ENCODE measurements at places on chromosomes 6 and 20. TPM values are rescaled to one million over a fixed set of nuclear protein-coding genes. Genes with fewer than 3 reads are reported as not detected.

The RUNX2 gene
- 4.5 TPM for total RNA-seq

The GUCA1A gene
- not detected for total RNA-seq

The EPB41L1 gene
- total RNA-seq: 105 TPM

The JPH2 gene
- 4.7 TPM for total RNA-seq

The STK4 gene
- 39.3 TPM for total RNA-seq

The BTNL2 gene
- 0.31 TPM for total RNA-seq

DNA sequence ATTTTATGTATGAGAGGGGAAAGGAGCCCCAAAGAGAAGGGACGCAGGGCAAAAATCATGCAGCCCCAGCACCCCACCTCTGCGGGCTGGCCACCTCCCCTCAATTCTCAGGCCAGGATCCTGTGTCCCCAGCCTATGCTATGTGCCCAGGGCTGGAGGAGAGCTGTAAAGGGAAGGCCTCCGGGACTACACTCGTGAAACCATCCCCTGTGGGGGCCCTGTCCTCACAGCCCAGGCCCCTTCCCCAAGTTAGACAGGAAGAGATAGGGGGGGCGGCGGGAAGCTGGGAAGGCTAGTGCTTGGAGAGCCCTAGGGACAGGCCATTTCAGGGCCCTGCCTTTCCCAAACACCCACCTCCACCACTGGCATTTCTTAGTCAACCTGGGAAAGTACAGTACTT lies 1.4 kb upstream of the COL11A2 start:
- no peak for DNase-seq

GRCh38 chr6:2157441-2158127 lies 87.8 kb downstream of the GMDS start:
- no peak for DNase-seq

- DNase-seq: no peak
These were observed 1.3 kb downstream of the SLA2 start for GRCh38 chr20:36644706-36645095.

DNA sequence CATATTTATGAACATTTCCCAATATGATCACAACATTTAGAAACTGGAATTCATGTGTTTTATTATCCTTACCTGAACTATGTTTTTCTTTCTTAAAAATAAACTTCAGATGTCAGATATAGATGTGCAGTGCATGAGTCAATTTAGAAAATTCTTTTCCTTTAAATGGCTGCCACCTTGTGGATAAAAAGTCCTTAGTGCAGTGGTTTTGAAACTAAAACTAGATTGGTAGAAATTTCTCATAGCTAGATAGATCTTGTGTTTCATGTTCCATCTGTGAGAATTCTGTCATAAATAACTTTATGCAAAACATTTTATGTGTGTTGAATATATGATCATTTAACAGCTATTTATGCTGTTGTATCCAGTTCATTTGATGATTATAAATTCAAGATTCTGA lies 134.9 kb downstream of the KLHL32 start:
- DNase-seq: no peak

The UCKL1 gene
- 36.5 TPM for total RNA-seq

The RWDD2A gene
- total RNA-seq: 9.1 TPM

The MICB gene
- total RNA-seq: 3.0 TPM

The VARS2 gene
- 50.0 TPM for total RNA-seq

GRCh38 chr6:106135911-106136571 lies 49.9 kb downstream of the PRDM1 start:
- no peak for DNase-seq

The PSMA7 gene
- total RNA-seq: 518 TPM

GRCh38 chr20:59733351-59733750 lies 129.0 kb downstream of the PHACTR3 start:
- DNase-seq: peak; percentile 0

GRCh38 chr6:115120391-115120790 lies 777.6 kb upstream of the HS3ST5 start:
- no peak for DNase-seq

DNA sequence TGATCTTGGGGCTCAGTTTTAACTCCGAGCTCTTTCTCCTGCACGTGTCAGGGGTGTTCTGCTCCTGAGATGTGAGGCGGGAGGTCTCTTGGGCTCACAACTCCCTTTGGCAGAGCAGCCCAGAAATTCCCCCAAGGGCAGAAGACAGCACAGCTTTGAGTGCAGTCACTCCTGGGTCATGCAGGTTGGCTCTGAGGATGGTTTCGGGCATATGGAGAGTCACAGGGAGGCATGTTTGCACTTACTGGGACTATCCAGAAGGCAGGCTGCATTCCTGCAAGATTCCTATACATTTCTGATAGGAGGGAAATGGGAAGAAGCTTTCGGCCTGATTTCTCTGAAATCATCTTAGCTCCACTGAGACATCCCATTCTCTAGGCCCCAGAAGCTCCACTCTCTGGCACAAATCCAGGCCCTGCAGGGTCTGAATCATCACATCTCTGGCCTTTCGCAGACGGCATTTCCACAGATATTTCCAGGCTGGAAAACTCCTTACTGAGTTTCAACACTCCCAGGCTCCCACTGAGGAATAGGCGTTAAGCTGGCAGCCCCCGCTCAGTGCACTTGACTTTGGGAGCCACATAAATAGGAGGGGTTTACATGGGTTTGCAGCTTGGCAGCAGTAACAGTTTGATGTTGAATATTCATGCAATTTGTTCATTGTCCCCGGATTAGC lies 39.7 kb downstream of the AGPAT4 start:
- peak; percentile 76 for DNase-seq

- no peak for DNase-seq
These were observed 4.2 kb downstream of the BRD2 start for GRCh38 chr6:32972353-32973143.

GRCh38 chr20:24948939-24949679 lies at the start of gene CST7:
CST7 (plus strand) TSS chr20:24949269; CDS start chr20:24949506, 237 bp downstream.
- no peak for DNase-seq

DNA sequence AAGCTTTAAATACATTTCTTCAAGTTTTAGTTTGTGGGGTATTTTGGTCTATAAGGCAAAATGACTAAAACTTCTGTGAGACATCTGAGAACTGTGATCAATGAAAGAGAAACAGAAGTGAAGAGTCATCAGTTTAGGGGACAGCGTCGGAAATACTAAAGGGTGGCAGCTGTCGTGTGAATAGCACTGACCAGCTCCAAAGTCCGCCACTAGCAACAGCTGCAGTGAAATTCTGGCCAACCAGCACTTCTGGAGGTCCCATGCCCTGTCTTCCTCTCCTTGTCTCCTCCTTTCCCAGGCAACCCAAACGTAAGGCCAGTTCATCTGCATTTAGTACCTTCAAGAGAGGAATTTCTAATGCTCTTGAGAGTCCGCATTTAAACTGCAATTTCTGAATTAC lies 87.5 kb downstream of the DACT2 start:
- DNase-seq: no peak

- no peak for DNase-seq
These were observed 88.3 kb upstream of the SLC22A23 start for GRCh38 chr6:3545156-3545555.

DNA sequence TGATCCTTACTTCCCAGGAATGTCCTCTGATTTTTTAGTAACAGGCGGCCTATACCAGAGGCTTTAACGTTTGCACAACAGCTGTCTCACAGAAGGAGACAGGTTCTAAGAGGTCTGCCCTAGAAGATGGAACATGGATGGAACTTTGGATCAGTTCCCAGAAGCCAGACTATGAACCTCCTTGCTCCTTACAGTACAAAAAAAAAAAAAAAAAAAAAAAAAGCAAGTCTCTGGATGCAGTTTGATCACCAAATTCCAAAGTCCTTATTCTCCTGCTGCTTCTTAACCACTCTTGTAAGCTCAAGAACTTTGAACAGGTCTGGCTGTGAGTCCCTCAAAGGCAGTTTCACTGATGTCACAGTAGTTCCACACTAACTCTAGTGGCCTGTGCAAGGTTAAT lies 2.0 kb upstream of the TRMT11 start:
- DNase-seq: no peak

GRCh38 chr6:70415247-70415646 lies 1.9 kb downstream of the FAM135A start:
- no peak for DNase-seq

- no peak for DNase-seq
These were observed 56.0 kb downstream of the RAMACL start for GRCh38 chr6:166530211-166531095.

DNA sequence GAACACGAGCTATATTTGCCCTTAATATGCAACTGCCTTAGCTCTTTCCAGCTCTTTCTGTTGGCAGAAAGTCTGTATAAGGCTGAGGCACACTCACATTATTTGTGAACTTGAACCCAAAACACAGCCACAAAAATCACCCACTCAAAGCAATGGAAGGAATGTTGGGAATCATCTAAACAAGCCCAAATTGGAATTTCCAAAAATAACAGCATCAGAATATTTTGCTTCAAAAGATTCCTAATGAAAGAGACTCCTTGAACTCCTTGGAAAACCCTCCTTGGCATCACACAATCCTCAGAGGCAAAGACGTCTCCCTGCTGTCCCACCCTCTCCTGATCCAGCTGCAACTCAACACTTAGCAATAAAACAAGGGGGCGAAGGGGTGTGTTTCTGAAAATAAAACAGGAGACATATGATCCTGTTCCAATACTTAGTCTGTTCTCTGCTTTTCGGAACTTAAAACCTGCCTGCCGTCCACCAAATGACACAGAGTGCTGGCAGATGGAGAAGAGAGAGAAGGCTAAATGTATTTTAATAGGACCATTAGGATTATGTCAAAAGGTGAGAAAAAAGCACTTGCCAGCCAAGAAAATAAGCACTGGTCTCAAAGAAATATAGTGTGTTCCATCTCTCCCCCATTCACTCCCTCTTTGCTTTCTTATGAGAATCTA lies 320.7 kb upstream of the JARID2 start:
- no peak for DNase-seq

- no peak for DNase-seq
These were observed 5.5 kb downstream of the ADRM1 start for GRCh38 chr20:62308102-62308822.

The CD93 gene
- total RNA-seq: 64.5 TPM

- no peak for DNase-seq
These were observed 10.2 kb downstream of the PGBD1 start for GRCh38 chr6:28291573-28291972.

GRCh38 chr20:2888224-2888955 lies 15.1 kb downstream of the PTPRA start:
- DNase-seq: no peak

The CST2 gene
- 20.5 TPM for total RNA-seq

DNA sequence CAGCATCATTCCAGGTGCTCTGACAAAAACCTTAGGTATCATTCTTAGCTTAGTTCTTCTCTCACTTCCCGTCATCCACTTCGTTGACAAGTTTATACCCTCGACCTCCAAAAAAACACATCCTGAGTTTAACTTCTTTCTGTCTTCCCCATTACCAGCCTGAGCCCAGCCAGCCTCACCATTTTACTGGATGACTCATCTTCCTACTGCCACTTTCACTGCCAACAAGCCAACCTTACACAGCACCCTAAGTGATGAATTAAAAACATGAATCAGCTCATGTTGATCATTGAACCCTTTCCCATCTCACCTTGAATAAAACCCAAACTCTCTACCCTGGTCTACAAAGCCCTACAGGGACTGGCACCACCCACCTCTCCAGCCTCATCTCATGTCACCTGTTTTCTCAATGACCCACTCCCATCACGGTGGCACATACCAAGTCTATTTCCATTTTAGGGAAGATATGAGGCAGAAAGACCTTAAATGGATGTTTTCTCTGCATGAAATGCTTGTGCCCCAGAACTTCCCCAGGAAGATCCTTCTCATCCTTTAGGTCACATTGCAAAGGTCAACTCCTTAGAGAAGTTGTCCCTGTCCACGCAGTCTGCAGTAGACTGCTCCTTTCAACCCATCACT lies 9.9 kb upstream of the UST start:
- no peak for DNase-seq

GRCh38 chr6:144186817-144187625 lies 36.7 kb downstream of the STX11 start:
- no peak for DNase-seq

- DNase-seq: no peak
These were observed 94.3 kb downstream of the TCP11 start for GRCh38 chr6:35046862-35047261.

The PLTP gene
- 460 TPM for total RNA-seq
